ENCODE measurements at places on chromosomes 3 and 15.

DNA sequence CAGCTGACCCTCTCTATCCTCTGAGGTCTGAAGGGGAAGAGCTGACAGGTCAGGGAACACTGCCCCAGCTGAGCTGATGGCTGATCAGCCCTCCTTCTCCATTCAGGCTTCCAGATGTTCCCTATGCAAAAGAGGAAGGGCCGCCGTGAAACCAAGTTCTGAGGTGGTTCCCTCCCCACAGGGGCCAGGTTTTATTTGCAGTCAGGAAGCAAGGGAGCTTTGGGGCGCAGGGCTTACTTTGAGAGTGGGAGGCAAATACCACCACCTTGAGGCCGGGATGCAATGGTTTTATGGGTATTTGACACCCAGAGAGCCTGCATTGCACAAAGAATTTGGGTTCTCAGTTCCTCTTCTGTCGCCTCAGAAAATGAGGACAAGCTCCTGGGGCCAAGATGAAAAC is 186.9 kb downstream of the ARRDC4 start:
- no peak for DNase-seq

- no peak for DNase-seq
Observed at GRCh38 chr3:161950318-161950868, 453.8 kb downstream of the OTOL1 start.

DNA sequence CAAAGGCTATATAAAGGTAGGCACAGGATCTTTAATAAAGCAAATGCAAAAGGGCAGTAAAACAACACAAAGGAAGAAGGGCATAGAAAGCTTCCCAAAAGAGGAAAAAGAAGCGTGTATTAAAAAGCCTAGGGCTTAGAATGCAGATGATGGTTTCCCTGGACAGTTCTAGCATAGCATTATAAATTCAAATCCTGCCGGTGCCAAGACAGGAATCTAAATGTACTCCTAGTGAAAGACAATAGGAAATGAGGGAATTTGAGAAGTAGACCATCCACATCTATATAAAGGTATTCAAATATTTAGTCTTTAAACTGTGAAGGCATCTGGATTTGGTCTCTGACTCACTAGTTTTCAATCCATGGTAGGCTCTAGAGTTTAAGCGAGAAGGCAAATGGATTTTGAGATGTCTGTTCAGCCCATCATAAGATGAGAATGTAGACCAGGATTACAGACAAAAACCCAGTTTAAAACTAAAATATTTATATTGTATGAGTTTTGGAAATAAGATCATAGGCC is 431.8 kb downstream of the TBL1XR1 start:
- DNase-seq: no peak

DNA sequence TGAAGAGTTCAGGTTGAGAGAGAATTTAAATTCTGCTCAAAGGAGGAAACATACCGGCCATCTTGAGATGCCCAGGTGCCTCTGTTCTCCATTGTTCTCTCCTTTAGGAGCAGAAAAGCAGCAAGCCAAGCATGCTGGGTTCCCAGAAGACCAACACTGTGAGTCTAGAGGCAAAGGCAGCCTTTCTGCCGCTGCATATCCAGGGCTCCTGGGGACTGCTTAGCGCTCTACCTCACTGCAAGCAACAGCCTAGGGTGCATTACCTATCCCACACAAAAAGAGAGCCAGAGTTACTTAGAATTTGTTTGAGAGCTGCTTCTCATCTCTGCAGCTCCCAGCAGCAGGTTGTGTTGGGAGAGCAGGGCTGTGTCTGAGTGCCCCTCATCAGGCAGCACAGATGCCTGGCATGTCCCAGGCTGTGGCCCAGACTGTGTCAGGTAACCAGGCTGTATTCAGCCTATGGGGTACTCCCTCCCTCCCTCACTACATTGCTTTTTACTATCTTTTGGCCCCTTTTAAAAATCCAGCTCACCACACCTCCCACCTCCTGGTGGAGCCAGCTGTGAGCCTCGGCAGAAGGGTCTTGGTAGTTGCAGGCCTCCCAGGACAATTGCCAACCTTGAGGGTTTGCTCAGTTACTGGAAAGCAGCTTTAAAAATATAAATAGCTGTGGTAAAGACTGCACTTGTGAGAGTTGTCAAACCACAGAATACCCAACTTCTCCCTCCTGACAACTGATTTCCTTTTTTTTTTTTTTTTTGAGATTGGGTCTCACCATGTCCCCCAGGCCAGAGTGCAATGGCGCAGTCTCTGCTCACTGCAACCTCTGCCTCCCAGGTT is 30.2 kb downstream of the BCL2L10 start:
- no peak for DNase-seq

GRCh38 chr3:30664459-30664858 is 58.1 kb downstream of the TGFBR2 start:
- DNase-seq: no peak

GRCh38 chr15:27081676-27082418 is 110.9 kb downstream of the GABRG3 start:
- DNase-seq: no peak

DNA sequence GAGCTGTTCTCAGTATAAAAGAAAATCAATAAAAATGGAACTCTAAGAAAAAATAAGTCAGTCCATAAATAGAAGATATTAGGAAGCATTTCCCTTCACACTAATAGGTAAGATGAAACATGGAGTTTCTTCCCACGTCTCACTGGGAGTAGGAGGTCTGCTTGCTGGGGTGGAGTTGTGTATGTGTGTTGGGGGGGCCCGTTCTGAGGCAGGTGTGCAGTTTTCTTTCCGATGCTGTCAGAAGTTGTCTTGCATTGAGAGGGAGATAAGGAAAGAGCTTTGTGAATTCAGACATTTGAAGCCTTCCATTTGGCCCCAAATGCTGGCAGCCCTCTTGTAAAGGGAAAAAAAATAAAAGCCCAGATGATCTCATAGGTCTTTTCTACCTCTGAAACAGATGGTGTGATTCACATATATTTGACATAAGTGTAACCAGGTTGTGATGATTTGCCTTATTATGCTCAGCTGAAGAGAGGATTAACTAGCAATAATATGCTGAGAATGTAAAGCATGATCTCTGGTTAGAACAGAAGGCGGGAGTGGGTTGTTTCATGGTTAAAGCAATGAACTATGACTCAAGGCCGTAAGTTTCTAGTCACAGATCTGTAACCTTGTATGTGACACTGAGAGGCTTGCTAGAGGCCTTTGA is 8.8 kb downstream of the RASGRP1 start:
- no peak for DNase-seq

DNA sequence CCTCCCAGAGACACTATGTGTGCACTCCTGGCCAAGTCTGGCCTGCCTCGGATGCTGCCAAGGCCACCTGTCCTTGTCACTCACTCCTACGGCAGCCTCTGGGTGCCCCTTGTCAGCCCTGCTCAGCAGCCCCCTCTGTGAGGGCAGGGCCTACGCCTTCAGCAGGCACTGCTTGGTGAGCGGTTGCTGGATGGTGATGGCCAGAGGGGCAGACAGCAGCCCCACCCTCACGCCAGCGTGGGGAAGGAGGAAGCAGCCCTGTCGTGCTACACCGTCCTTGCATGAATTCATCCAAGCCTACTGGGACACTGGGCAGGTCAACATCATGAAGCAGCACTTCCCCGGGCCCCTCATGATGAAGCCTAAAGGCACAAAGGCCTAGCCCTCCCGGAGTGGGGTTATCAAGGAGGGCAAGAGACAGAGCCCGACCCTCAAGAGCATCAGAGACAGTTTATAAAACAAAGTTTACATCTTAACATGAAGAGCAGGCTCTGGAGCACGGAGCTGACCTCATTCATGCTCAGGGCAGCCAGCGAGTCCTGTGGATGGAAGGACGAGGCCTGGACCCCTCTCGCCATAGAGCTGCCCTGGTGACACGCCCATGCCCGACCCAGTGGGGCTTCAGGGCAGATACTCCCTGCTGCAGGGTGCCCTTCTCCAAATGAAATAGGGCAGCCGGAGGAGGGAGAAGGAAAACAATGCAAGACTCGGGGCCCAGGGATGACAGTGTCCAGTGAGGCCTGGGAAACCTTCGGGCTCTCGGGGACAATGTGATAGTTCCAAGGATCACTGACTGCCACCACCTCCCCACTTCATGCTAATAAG is 25.3 kb downstream of the CHDH start:
- DNase-seq: no peak

DNA sequence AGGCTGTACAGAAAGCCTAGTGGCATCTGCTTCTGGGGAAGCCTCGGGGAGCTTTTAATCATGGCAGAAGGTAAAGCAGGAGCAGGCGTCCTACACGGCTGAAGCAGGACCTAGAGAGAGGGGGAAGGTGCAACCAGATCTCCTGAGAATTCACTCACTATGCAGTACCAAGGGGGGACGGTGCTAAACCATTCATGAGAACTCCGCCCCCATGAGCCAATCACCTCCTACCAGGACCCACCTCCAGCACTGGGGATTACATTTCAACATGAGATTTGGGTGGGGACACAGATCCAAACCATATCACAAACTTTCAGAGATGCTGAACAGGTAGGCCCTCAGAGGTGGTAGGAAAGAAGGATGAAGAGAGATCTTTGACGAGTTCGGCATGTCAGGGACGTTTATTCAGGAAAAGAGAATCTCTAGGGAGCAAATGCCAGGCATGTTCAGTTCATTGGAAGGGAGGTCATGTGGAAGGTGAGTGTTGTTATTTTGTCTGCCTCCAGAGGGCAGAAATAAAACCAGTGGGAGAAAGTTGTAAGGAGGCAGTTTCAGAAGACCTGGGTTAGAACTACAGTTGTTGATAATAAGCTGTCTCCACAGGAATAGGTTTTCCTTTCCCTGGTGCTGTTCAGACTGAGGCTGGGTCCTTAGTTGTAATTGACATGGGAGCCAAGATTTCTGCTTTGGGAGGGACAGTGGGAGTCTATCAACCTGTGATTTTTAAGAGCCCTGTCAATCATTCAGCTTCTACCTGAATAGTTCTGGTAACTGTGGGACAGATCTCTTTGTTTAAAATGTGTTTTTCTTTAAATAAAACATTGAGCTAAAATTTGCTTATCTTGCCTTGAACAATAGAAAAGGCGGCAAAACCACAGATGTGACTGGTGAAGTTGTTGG is 4.3 kb upstream of the FNDC3B start:
- DNase-seq: peak; percentile 36

DNA sequence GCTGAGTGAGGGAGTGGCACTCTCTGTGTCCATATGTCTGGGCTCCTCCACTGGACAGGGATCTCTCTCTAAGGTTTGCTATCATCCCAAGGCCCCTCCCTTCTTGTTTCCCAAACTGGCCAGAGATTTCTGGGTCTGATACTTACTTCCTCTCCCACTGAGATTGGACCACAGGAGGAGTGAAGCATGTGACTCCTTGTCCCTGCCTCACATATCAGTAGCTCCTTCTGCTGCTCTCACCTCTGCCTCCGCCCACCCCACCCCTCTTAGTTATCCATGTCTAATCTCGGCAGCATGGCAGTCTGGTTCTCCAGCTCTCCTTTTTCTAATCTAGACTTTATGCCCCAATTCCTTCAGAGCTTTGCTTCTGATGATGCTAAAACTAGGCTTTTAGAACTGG is 223.1 kb downstream of the RPLP1 start:
- DNase-seq: no peak

DNA sequence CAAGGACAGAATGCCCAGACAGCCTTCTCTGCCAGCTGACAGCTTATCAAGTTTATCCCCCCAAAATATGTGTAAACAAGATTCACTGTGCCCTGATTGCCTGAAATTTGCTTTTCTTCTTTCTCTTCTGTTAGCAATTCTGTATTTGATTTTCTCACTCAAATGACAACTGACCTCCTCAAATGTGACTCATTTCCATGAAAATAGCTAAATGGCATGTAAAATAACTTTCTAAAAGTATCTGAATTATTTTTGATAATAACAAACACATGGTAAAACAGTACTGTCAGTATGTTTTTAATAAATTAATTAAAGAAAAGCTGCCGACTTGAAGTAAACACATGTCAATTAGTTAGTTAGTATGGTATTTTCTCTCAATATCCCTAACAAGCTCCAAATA is 202.3 kb upstream of the STAC start:
- no peak for DNase-seq

DNA sequence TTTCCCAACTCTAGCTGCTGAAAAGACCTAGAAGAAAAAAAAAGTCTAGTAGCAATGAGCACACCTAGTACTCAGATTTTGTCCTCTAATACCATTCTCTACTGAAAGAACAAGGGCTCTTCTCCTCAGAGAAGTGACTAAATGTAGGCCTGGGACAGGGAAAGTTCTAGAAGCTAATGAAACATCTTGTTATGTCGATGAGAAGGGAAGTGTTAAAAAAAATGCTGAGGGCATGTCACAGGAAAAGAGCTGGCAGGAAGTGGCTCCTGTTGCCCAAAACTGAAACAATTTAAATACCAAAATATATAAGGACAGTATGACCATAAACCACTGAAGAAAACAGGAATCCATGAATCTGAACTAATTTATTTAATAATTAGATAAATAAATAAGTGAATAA is 581.4 kb upstream of the TBL1XR1 start:
- no peak for DNase-seq

GRCh38 chr3:117286488-117286887 is 576.9 kb downstream of the TUSC7 start:
- no peak for DNase-seq

DNA sequence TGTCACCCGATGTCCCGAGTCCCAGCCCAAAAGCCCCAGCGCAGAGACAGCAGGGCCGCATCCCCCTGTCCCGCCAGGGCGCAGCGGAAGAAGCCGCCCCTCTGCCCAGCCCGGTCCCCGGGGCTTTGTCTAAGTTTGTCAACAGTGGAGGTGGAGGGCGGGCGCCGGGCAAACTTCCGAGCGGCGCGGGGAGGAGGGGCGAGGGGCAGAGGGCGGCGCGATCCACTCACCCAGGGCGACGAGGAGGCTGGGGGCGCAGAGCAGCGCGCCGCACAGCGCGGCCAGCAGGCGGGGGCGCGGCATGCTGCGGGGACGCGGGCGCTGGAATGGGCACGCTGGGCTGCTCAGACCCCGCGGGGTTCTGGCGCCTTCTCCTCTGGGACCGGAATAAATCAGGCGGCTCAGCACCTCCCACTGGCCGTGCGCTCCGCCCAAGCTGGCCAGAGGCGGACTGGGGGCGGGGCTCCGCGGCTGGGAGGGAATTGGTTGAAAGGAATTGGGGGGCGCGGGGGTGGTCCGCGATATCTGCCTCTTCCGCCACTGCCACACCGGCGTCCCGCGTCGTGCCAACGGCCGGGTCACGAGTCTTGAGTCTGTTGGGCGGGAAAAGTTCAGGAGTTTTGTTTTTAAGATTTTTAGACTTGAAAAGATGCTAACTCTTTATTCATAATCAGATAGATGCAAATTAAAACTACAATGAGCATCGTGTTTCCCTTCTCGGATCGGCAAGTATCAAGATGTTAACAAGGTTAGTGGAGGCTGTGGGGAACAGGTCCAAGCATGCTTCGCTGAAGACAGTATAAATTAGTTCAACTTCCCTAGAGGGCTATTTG is at the start of gene MFGE8:
Gene MFGE8, minus strand, starts transcription at position 363 of the 833 bp plus-strand sequence. Its CDS starts 60 bp downstream, at position 303.
- DNase-seq: peak; percentile 60

DNA sequence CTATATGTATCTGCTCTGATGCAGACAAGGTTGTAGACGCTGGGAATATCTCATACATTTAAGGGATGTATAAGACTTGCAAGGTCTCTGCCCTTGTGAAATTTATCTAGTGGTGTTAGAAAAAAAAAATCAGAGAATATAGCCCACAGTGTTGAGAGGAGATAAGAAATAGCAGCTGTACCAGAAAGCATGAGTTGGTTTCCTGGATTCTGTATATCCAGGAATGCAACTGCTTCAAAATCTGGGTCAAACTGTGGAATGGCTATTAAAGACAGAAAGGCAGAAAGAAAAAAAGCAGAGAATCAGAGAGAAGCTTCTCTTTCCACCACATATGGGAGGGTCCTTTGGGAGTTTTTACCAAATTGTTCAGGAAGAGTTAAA is 1.5 kb upstream of the TMEM212 start:
- DNase-seq: no peak

- no peak for DNase-seq
Observed at GRCh38 chr3:13776253-13777050, 103.4 kb downstream of the WNT7A start.

All from adrenal gland (tissue), 19 donors.